ENCODE measurements at places on chromosomes 7 and 10.

DNA sequence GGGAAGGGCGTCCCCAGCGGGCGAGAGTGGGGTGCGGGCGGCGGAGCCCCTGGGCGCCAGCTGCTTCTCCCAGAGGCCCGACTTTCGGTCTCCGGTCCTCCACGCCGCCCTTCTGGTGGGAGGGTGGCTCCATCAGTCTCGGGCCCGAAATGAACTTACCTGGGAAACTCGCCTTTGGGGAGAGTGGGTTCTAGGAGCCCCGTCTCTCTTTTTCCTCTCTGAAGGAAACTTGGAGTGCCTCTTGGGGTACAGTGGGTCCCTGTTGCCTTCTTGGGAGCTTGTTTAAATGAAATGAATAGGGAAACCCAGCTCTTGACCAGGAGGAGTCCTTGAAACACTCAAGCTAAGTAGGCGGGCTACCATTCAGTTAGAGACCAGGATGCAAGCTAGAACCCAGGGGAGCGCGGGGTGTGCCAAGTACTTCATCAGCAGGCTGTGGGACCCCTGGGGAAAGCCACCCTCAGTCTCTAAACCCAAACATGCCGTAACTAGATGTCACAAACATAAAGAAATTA is 1.3 kb downstream of the SLC26A4 start:
- DNase-seq = no peak

DNA sequence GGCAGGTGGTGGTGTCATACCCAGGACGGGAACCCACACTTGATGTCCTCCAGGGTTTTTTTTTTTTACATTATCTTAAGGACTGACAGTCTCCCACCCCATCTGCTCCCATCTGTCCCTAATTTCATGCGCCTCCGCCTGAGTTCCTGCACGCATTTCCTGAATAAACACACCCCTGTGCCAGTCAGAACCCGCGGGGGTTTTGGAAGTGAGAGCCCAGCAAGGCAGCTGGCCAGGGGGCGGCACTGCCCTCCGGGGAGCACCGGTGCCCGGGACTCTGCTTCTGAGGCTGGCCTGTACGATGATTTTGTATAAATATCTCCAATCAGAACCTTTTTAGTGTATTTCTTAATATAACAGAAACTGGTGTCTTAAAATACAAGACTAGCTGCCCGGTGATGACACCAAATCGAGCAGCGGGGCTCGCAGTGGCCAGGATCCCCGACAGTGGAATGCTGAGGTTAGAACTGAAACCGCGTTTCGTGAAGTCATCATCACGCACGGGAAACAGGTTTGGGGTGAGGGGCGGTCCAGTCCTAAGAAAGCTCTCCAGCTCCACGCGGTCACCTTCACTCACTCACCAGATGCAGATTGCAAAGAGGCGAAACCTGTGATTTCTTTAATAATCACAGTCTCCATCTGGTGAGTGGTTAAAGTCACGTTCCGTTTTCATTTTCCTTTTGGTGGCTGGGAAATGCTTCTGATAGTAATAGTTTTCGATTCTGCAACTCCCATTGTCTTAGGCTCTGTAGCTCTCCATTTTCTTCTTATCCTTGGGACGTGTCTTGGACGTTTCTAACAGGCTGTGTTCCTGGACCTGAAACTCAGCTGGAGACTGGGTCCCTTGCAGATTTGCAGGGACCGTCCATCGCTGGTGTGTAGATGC is 19.7 kb downstream of the BNIP3 start:
- no peak for DNase-seq

GRCh38 chr7:12866207-12866606 is 178.8 kb downstream of the ARL4A start:
- no peak for DNase-seq

GRCh38 chr7:82293467-82293866 is 150.1 kb downstream of the CACNA2D1 start:
- DNase-seq = no peak

DNA sequence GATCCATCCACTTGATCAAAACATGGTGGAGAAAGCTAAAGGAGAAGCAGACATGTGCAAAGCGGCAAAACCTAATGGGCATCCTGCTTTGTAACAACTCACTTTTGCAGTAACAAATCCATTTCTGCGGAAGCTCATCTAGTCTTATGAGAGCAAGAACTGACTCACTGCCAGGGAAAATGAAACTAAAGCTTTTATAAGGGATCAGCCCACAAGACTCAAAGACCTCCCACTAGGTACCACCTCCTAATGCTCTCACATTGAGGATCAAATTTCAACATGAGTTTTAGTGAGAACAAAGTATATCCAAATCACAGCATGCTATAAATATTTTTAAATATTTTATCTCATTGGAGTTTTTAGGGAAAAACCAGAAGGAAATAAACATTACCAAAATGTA is 120.1 kb upstream of the GNAI1 start:
- DNase-seq = no peak

DNA sequence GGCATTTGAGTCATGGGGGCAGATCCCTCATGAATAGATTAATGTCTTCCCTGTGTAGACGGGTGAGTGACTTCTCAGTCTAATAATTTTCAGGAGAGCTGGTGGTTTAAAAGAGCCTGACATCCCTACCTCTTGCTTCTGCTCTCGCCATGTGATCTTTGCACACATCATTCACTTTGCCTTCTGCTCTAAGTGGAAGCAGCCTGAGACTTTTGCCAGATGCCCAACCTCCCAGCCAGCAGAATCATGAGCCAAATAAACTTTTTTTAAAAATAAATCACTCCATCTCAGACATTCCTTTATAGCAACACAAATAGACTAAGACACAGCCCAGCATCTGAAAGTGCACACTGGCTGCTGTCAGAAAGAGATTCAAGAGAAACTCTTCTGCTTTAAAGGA is 155.2 kb downstream of the ZNF365 start:
- DNase-seq = no peak

DNA sequence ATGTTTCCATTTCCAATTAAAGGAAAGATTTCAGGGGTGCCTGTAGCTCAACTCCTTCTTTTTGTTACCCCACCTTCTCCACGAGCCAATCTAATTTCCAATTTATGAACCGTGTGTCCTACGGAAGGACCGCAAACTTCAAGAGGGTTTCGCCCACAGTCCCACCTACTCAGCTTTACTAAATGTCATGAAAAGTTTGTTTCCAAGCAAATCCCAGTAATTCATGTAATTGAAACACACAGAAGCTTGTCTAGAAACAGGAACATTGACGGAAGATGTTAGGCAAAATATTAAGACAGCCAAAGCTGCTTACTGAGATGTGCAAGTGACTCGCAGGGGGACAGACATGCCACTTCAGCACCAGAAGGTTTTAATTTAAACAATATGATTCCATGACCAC is 32.9 kb upstream of the LYZL1 start:
- no peak for DNase-seq

GRCh38 chr10:31554556-31554955 is 235.5 kb downstream of the ZEB1 start:
- no peak for DNase-seq

GRCh38 chr7:112280267-112280666 is 73.8 kb downstream of the ZNF277 start:
- DNase-seq = no peak

- no peak for DNase-seq
Observed at GRCh38 chr7:31695859-31696614, 9.0 kb downstream of the PPP1R17 start.

GRCh38 chr10:21507150-21507549 is 18.3 kb downstream of the SKIDA1 start:
- DNase-seq = no peak

GRCh38 chr10:71697938-71698709 is 21.5 kb downstream of the C10orf105 start:
- peak; percentile 52 for DNase-seq

- no peak for DNase-seq
Observed at GRCh38 chr10:101783736-101784118, 481 bp upstream of the NPM3 start.

DNA sequence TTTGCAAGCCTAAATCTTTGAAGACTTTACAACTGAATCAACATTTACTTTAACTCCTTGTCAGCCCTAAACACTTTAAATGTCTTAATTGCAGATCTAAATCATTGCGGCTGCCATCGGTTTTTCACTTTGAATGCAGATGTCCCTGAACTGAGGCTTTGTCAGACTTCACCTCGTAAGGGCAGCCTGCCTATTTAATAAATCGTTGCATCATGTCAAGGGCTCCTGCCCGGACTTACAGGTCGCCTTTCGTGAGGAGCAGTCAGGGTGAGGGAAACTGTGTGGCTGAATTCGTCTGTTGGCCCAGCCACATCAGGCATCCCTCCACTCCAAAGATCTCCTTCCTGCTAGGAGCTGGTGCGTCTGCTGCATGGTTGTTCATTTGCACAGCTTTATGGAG is 368.2 kb upstream of the NPVF start:
- DNase-seq = no peak

DNA sequence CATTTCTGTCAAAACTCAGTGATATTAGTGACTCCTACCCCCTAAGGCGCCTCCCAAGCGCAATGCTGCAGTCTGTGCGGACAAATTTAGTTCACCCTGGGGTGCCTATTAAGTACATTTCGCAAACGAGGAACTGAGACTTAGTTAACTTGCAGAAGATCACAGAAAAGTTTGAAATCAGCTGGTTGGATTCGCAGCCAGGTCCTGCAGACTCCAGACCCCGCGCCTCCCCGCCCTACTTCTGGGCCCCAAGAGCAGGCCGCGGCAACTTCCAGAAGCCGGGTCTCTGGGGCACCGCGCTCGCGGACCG is 588 bp downstream of the CYREN start:
- DNase-seq = no peak

DNA sequence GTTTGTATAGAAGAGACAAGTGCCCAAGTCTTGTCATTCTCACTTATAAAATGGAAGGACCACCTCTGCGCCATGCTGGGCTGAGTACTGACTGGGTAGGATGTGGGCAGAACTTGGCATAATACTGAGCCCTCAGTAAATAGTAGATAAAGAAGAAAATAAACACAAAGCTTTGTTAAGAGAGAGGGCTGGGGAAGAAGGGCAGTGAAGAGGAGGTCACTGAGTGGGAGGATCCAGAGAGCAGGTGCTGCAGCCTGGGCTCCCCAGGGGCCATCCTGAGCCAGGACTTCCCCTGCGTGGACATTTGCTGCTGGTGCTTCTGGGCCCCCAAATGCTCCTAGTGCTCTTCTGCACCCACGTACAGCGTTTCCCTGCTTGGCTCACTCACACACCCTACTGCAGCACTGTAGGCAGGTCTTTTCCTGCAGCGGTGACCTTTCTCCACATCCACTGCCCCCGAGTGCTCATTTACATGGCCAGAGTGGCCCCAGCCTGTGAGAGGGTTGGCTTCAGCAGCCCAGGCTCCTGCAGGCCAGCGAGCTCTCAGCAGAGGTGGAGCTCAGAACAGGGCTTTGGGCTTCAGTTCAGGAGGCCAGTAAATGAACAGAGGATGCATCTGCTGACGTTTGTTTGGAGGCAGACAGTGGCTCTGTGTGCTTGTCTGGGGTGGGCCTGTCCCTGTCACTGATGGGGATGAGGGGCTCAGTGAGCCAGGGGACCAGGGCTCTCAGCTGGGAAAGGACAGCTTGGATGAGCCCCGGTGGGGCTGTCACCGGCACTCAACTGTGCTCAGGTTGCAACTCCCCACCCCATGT is 164.6 kb downstream of the ADARB2 start:
- DNase-seq = no peak

DNA sequence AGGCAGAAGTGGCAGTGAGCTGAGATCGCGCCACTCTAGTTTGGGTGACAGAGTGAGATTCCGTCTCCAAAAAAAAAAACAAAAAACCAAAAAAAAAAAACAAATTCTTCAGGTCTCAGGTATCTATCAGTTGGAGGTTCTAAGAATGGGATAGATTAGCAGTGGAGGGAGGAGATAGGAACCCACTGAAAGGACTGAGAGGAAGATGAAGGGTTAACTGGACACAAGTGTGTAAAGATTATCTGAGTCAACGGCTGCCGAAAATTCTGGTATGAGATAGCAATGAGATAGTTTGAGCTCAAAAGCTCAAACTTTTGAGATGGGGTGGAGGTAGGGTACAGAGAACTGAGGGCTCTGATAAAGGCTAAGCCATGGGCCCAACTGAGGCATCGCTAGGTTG is 12.8 kb downstream of the ZNF467 start:
- DNase-seq = no peak

GRCh38 chr7:76060842-76061241 is 12.9 kb downstream of the MDH2 start:
- DNase-seq = no peak

- no peak for DNase-seq
Observed at GRCh38 chr7:110246118-110246517, 844.8 kb upstream of the LRRN3 start.

Data from activated CD4-positive, CD25-positive, alpha-beta regulatory T cell treated with anti-CD3 and anti-CD28 coated beads, Interleukin-2, amount 50 U/mL, for 72 hours (primary cell).